ENCODE measurements at places on chromosomes 12 and 14.

GRCh38 chr12:27002141-27002540, 12.0 kb downstream of the TM7SF3 start:
- DNase-seq: no peak

GRCh38 chr14:67522270-67522669, 10.8 kb upstream of the PLEKHH1 start:
- no peak for DNase-seq

DNA sequence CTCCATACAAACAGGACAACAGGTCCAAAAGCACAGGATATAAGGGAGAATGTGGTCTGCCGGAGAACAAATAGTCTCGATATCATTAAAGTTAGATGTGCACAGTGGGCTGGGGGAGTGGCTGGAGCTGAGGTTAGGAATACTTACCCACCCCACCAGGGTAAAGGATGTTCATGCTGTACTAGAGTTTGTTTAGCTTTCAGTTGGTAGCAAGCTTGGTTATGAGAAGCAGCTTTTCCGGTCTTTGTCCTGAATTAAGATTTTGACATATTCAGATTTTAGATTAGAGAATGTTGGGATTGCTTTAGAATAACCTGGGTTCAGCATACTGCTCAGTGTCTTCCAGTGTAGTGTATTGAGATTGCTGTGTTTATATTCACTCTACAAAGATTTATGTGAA, 16.7 kb downstream of the RASSF8 start:
- no peak for DNase-seq

DNA sequence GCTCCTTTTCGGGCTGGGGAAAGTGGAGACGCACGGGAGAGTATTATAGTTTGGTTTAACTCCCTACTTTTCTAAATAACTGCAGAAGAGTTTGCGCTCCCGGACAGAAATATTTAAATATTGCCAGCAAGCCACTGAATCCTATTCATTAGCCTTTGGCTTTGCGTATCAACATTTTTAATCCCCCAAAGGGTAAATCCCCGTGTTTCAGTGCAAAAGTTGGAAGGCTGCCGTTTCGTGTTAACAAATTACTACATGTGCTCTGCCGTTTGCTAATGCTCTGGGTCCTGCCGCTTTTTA, 372 bp upstream of the DPF3 start:
- no peak for DNase-seq

DNA sequence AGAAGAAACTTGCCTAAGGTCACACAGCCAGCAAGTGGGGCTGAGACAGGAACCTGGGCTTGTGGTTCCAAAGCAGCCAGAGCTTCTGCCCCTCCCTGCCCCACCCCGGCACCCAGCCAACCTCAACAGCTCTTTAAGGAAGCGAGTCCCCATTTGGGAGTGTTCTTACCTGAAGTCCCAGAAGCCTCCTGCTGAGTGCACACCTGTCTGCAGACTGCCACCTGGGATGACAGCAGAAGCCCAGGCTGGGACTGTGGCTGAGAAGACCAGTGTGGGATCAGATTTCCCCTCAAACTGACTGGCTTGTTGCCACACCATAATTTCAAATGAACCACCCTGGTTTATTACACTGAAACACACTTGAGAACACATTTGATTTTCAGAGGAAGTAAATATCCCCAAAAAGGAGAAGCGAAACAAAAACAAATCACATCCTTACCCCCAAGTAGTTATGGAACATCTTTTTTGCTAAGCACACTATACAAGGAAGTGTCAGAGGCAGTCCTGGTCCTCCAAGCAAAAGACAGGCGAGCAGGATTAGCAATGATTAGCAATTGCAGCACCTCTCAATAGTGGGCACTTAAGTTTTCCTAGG, 6.3 kb upstream of the RIN3 start:
- no peak for DNase-seq

DNA sequence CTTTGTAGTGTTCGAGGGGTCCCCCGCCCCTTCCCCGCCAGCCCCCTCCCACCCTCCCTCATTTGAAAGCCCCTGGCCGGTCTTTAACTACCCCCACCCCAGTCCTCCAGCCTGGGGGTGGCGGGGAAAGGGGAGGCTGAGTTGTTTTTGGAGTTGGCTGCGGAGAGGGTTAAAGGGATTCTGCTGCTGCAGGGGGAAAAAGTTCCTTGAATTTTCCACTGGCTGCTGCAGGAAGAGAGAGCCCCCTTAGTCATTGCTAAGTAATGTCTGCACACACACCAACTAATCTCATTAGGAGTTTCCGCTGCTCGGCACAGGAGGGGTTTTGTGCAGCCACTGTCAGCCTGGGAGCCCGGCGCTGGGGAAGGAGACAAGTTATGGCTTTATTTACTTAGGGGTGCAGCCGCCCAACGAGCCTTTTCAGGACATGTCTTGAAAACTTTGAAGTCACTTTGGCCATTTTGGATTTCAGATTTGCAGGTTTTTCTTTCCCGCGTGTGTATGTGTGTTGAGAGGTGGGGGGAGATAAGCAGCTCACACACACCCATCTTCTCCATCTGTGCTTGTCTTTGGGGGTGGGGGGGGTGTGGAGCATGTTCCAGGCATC, 1.8 kb downstream of the ELK3 start:
- no peak for DNase-seq

GRCh38 chr14:94623422-94623809, 11.2 kb downstream of the SERPINA3 start:
- no peak for DNase-seq

DNA sequence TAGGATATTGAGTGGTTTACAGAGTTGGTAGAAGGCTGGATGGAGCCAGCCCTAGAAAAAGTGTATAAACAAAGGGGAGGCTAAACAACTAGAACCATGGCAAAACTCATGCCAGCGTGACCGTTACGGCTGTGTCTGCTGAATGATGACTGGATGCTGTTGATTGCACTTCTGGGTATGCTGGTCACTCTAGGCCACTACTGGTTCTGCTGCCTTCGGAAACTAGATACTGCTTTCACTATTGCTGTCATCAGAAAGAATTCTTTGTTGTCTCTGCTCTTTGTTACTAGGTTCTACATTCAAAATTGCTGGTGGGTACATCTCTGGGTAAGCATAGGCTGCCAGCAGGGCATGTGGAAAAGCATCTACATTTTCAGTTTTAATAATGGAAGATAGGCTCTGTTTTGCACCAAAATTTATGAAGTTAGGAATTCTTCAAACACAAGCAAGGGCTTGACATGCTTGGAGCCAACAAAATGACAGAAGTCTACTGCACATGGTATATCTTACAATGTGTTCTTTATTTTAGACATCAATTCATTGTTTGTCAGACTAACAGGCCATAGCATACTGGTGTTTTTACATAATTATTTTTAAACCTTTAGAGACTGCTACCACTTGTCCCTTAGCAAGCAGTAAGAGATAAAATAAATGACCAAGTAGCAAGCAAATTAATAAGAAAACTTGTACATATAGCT, 15.4 kb downstream of the MON2 start:
- DNase-seq: no peak

GRCh38 chr12:1630827-1631591, 2.0 kb downstream of the WNT5B start:
- DNase-seq: no peak

DNA sequence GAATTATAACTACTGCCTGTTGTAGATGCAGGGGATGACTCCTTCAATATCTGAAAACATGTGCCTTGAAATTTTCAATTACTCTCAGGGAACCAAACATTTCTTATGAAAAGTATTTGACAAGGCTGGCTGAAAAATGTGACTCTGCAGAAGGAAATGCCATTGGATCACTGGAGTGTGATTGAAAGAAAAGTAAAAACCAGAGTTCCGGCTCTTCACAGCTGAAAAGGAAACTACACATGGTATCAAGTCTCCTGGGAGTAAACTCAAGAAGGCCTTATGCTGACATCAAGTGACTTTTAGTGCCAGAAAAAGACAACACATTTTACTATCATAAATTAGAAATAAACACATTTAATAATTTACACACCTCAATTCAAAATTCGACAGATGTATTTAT, 693.0 kb downstream of the LRFN5 start:
- DNase-seq: no peak

- DNase-seq: no peak
These were observed 208.6 kb downstream of the SLC38A4 start for GRCh38 chr12:46617167-46617566.

DNA sequence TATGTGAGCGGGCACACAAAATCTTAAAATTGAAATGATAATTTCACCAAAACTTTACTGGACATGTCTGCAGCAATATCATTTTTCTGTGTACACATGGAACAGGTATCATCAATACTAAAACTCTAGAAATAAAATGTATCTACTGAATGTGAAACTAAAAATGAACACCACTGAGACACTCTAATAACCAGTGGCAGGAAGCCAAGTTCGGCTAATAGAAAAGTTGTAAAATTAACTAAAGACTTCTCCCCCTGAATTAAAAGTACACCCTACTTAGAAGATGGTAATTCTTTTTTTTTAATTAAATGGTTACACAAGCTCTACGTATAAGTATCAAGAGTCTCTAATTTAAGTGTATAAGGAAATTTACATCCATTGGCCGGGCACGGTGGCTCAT, 227.2 kb downstream of the MED13L start:
- DNase-seq: no peak

GRCh38 chr12:33529810-33530209, 90.2 kb upstream of the SYT10 start:
- DNase-seq: no peak

DNA sequence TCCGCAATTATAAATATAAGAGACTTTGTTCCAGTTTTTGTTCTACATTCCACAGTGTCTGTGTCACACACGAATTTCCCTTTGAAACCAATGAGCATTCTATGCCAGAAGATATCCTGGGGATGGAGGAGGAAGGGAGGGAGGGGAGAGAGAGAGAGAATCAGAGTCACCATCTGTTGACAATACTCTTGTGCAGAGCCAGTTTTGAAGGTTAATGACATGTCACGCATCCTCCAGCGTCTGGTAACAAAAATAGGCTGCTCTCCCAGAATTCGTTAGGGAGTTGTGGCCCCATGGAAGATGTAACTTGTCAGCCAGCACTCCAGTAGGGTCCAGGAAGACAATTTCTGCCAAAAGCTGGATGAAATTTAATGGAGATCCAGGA, 213.5 kb upstream of the KRR1 start:
- DNase-seq: no peak

- DNase-seq: no peak
These were observed 18.9 kb upstream of the CD27 start for GRCh38 chr12:6425590-6426531.

- no peak for DNase-seq
These were observed 8.0 kb upstream of the SSTR1 start for GRCh38 chr14:38199739-38200138.

GRCh38 chr14:100303925-100304324, 2.3 kb downstream of the SLC25A29 start:
- DNase-seq: no peak

DNA sequence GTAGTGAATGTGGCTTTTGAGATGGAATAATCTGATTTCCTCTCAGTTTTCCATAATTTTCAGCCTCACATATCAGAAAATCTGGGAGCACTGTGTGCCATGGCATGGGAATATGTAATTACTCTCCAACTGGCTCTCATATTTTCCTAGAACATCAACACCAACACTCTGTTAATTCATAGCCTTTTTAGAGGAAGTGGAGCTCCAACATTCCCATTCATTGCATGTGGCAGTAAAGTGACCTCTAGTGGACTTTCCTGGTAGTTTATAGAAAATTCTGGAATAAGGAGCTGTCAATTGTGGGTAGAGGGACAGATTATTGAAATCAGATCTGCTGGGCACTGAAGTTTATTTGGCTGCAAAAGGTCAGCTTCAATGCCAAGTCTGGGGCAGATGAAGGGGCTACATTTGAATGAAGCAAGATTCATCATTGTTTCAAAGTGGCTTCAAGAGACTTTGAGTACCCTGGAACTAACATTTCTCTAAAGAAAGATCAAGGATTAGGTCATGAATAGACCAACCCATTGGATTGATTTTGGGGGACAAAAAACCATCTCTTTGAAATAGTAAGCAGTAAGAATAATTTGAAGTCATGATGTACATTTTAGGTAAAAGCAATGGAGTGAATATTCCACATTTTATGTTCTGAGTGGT, 23.6 kb upstream of the USP44 start:
- DNase-seq: no peak

All from stimulated activated CD8-positive, alpha-beta memory T cell treated with anti-CD3 and anti-CD28 coated beads, Interleukin-15, amount 100 ng/mL, for 24 hours (primary cell).